ENCODE measurements at places on chromosomes 5 and 9.

DNA sequence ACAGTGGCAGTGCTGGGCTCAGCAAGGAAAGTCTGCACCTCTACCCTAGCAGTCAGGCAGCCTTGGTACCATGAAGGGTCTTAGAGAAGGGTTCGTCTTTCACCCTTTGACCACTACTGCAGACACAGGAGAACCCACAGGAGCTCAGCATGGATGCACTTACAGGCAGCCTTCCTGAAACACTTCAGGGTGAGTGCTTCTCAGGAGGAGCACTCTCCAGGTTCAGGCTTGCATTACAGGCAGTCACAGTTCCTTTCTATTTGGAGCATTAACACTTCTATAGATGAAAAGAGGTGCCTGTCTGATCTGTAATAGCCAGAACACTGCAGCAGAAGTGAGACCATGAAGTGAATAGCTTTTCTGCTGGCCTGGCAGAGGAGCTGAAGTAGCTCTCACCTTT, 8.7 kb upstream of the CYLC2 start:
- DNase-seq, result no peak

DNA sequence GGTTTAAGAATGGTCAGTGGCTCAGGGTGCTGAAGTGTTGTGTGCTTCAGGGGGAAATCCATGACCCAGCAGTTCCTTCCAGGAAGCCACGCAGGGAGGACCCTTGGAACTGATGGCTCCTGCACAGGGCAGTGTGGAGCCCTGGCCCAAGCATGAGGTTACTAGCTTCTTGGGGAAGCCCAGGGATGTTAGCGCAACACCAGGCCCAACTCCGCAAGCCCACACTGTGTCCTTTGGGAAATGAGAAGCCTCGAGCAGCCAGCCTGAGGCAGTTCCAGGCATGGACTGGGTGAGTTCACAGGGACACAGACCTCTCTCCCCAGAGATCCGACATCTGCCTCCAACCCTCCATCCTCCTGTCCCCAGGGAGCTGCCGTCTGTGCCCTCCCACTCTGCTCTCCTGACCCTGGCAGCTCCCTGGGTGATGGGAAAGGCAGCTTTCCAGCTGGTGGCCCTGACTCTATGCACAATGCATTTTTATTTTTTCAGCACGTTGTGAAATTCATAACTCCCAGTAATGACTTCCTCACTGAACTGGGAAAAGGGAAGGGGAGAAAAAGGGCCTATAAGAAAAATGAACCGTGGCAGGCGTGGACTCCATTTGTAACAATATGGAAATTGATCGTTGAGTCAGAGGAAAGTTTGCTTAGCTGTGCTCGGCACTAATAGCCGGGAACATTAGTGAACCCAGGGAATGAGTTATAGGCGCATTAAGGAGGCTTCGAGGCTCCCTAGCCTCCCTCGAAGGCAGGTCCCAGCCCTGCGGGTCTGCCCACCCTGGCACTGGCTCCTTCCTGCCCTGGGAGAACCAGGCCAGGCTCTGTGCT, 34.1 kb downstream of the LMX1B start:
- no peak for DNase-seq

- DNase-seq, result no peak
Observed at GRCh38 chr9:32955655-32956478, 45.6 kb downstream of the APTX start.

DNA sequence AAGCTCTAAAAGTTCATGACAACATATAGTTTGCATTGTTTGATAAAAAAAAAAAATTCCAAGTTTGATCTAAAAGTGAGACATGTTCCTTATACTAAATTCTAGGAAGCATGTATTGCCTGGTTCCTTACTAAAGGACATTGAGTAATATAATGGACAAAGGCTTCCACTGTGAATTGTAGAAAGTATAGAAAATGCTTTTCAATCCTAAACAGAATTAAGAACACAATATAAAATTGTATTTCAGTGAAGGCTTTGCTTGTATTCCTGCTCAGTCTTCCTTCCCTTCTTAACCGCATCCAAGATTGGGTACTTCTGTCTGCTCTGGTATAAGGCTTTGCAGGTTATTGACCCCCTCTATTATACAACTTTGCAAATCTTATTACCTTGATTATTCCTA, 2.4 kb downstream of the RECK start:
- DNase-seq, result no peak

GRCh38 chr5:172892713-172893112, 58.7 kb downstream of the ERGIC1 start:
- DNase-seq, result no peak

- DNase-seq, result no peak
Observed at GRCh38 chr9:22052376-22052945, 43.4 kb upstream of the CDKN2B start.

DNA sequence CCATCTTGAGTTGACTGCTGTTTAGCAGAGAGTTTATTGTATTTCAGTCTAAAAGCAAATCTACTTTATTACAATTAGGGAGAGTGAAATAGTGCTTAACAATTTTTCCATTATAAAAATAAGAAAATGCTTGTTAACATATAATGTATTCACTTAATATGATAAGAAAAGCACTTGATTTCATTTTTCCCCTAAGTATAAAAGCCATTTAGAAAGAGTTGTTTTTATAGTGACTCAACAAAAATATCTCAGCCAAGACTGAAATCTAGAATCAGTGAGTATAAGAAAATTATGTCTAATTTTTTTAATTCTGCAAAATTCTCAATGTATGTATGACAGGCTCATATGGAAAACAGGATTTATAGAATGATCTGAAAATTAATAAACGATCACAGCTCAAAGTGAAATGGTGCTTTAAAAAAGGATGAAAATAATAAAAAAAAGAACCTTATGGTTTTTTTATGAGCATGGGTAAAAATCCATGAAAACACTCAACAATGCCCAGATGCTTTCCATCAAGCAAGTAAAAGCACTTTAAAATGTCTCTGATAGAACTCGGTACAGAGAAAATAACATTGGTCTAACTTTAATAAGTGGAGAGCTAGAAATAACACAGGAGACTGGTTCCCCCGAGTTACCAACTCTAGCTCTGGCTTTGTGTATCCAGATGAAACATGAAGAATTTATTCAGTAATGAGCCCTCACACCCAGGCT, 1057.8 kb upstream of the WWC1 start:
- DNase-seq, result no peak

DNA sequence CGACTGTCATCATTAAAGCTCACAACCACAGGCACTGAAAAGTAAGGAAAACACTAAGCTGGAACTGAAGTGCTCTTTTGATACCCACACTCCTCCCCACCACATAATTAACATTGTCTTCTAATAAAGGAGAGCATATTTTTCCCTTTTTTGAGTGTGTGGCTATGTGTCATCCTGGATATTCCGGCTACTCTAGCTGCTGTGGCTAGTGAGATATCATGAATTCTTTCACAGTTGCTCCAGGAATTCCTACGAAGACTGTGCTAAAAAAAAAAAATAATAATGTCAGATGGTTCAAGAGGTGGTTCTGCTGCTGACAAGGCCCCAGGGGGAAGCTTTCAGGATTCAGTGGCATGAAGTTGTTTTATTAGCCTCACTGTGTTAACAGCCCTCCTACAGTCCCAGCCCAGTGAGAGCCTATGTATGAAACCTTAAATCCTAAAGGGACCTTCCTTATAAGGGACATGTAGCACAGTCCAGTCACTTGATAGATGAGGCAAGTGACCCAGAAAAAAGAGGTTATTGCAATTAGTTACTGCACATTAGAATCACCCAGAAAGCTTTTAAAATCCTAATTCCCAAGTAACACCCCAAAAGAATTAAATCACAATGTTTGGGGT, 46.6 kb downstream of the TMEM252 start:
- no peak for DNase-seq

DNA sequence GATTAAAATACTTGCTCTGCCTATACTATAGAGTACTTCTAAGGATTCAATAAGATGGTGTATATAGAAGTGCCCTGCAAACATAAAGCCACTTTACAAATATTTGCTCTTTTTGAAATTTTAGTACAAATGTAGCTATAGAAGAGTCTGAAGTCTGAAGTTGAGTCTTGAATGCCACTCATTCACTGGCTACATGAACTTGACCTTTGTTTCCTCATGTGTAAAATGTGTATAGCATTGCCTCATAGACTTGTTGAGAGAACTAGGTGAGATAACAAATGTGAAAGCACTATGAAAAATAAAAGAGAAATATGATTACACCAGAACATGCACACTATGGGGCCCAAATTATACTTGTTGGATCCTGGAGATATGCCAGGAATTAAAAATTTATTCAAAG, 244.7 kb downstream of the SEC61B start:
- DNase-seq, result no peak

- DNase-seq, result no peak
Observed at GRCh38 chr5:151598984-151599383, 7.9 kb upstream of the FAT2 start.

DNA sequence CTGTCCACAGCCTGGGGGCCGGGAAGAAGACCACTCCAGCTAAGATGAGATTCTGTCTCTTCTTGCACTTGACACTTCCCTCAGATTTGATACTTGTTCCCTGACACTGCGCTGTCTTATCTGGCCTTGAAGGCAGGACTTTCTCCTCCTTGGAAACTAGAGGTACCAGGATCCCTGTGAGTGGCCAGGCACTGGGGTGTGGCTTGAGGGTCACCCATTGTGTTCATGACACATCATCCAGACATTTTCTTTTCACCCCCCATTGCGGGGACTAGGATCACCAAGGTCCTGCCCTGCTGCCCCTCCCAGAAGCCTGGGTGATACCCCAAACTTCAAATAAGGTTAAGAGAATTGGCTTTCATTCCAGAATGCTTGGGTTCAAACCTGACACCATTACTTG, 103.3 kb downstream of the NDFIP1 start:
- DNase-seq, result no peak

- peak; percentile 42 for DNase-seq
Observed at GRCh38 chr5:151239237-151239861, 13.6 kb upstream of the GM2A start.

DNA sequence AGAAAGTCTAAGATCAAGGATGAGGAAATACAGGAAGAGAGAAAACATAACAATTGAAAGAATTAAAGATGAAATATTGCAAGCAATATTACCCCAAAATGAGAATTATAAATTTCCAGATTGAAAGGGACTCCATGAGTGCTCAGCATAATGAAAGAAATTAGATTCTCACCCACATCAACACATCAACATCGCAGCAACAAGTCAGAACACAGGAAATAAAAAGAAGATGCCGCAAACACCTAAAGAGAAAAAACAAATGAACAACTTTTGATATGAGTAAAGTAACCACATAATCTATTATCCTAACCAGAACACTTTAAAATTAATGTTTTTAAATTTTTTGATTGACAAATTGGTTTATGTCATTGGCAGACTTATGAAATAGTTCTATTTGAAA, 318.3 kb upstream of the PTGER4 start:
- no peak for DNase-seq

GRCh38 chr9:125239631-125240597, 1.2 kb downstream of the HSPA5 start:
- DNase-seq, result no peak

DNA sequence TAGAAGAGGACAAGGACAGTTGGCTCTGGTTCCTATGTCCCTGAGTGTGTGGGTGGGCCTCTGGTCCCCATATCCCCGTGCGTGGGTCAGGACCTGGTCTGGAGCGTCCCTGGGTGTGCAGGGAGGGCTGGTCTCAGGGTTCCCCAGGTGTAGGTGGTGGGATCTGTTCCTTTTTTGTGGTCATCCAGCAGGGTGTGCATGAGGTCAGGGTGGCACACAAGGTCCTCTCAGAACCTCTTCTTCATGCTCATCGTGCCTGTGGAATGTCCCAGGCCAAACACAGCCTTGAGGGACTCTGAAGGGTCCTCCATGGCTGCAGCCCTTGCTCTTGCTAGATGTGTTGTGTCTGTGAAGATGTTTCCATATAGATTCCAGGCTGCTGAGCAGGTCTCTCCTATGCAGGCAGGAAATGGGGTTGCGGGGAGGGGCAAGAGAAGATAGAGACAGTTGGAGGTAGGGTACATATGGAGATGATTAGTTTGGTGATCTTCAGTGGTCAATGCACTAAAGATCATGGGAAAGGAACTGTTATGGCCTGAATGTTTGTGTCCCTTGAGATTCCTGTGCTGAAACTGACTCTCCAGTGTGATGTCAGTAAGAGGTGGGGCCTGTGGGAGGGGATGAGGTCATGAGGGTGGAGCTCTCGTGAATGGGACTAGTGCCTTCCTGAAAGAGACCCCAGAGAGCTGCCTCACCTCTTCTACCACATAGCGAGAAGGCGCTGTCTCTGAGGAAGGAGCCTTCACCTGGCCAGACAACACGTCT, 53.1 kb downstream of the NXNL2 start:
- no peak for DNase-seq

Measured in NCI-H187 (cell line).